ENCODE measurements at places on chromosomes 6 and 20.

- DNase-seq: no peak
Observed at GRCh38 chr6:111477481-111477938, 5.5 kb downstream of the REV3L start.

GRCh38 chr20:54475334-54476168, at the start of gene DOK5:
TSS of gene DOK5 (plus strand) at chr20:54475593. CDS start at chr20:54475947, 354 bp downstream.
- no peak for DNase-seq

GRCh38 chr20:63241272-63241671, 5.6 kb downstream of the BIRC7 start:
- DNase-seq: no peak

DNA sequence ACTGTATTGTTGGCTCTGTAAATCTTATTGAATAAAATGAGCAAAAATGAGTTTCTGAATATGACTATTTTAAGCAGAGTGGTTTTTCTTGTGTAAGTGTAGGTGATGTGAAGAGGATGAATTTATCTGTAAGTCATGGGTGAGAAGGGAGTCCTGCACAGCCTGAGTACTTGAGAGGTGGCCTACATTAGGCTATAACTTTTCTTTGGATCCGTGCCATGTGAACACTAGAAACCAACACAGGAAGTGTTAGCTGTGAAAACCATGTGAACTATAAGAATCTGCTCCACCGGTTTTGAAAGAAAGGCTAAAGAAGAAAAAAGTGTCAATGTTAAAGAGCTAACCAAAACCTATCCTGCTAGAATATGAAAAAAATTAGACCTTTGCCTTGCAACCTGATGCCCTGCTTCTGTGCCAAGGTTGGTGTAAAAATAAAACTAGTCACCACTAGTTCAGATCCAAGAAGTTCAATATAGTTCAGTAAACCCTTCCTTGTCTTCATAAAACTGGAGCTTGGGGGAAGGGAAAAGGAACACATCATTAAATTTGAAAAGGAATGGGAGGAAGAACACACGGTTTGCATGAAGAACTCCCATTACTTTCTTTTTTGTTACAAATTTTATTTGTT, 21.3 kb downstream of the PLCB1 start:
- no peak for DNase-seq

GRCh38 chr20:10842116-10842515, 168.3 kb upstream of the JAG1 start:
- DNase-seq: no peak

GRCh38 chr6:148249679-148250375, 92.8 kb upstream of the SASH1 start:
- peak; percentile 46 for DNase-seq

- DNase-seq: no peak
Observed at GRCh38 chr6:71226151-71226550, 62.5 kb upstream of the OGFRL1 start.

GRCh38 chr6:34521463-34522285, 34.5 kb downstream of the SPDEF start:
- DNase-seq: no peak

DNA sequence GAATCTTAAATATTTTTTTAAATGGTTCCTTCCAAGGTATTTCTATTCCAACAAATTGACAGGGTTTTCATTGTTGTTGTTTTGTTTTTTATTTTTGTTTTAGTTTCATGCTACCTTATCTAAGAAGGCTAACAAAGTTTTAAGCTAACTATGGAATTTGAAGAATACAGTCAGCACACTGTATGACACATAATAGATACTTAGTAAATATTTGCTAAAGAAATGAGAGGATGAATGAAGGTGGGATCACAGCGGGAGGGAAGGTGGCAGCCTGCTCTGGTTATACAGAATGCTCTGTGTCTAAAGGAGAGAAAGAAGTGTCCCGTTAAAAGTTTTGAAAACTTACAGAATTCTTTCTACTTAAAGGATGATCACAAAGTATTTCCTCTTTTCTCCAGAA, 43.7 kb upstream of the DST start:
- DNase-seq: no peak

GRCh38 chr6:16078064-16078463, 50.8 kb upstream of the MYLIP start:
- DNase-seq: no peak

GRCh38 chr6:35929601-35930000, 8.7 kb upstream of the SRPK1 start:
- no peak for DNase-seq

GRCh38 chr20:42152575-42152974, 534.4 kb upstream of the CHD6 start:
- no peak for DNase-seq

GRCh38 chr6:2773449-2773848, 8.3 kb downstream of the WRNIP1 start:
- no peak for DNase-seq

- no peak for DNase-seq
Observed at GRCh38 chr6:118761645-118762044, 110.3 kb upstream of the CEP85L start.

GRCh38 chr6:54248319-54248718, 59.9 kb upstream of the TINAG start:
- DNase-seq: no peak
